ENCODE measurements at places on chromosomes 5 and 9.

DNA sequence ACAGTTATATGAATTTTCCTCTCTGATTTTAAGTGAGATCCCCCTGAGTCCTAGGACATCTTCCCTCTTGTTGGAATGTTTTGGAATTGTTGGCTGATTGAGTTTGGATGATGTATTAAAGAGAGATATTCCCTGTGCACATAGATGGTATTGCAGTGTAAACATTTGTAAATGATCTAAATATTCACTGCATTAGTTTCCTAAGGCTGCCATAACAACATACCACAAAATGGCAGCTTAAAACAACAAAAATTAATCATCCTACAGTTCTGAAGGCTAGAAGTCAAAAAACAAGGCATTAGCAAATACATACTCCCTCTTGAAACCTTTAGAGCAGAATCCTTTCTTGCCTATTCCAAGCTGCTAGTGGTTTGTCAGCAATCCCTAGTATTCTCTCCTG is 38.0 kb upstream of the MROH2B start:
- no peak for DNase-seq

DNA sequence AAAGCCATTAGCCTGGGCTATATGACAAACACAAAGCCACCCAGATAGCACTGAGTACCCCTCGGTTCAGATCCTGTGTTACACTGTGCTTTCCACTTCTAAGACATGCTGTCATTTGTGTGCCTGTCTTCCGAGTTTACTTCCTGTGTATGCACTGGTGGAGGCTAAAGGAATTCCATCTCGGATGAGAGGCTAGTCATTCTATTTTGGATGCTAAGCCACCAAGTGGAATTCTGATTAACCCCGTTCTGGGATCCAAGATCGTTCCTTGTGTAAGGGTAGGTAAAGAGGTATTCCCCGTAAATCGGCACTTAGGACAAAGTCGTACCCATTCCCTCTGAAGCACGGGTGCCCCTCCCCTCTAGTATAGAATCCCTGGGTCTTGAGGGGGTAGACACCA is 8.7 kb downstream of the PROP1 start:
- no peak for DNase-seq

DNA sequence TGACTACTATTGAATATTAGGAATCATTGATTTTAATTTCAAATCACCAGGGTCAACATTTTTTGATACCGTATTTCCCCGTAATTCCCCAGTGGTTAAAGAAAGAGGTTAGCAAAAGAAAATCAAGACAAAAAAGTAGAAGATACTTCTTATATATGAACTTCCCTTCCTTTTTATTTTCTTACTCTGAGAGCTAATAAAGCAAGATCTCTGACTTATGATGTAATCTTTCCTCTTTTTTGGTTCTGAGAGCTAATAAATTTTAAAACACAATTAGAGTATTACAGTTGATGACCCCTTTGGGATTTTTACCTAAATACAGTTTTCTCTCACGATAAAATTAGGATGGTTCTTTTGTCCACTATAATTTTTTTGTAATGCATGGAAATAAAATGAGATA is 9.2 kb upstream of the FYB1 start:
- DNase-seq = peak; percentile 44

DNA sequence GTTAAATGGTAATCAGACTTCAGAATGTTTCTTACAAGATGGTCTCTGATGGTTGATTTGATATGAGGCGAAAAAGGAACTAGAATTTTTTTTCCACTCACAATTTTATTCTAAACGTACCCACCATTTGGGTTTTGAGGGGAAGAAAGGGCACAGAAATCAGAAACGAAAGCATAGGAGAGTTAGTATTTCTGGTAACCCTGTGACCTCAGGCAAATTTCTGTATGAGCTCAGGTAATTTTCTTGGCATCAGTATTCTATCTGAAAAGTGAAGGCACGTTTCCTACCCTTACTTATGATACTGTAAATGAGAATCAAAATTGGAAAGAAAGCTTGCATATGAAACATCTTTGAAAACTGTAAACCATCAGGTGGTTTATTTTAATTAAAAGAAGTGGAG is 26.5 kb downstream of the TMEFF1 start:
- no peak for DNase-seq

GRCh38 chr5:108251350-108251749 is 130.5 kb downstream of the FBXL17 start:
- no peak for DNase-seq

DNA sequence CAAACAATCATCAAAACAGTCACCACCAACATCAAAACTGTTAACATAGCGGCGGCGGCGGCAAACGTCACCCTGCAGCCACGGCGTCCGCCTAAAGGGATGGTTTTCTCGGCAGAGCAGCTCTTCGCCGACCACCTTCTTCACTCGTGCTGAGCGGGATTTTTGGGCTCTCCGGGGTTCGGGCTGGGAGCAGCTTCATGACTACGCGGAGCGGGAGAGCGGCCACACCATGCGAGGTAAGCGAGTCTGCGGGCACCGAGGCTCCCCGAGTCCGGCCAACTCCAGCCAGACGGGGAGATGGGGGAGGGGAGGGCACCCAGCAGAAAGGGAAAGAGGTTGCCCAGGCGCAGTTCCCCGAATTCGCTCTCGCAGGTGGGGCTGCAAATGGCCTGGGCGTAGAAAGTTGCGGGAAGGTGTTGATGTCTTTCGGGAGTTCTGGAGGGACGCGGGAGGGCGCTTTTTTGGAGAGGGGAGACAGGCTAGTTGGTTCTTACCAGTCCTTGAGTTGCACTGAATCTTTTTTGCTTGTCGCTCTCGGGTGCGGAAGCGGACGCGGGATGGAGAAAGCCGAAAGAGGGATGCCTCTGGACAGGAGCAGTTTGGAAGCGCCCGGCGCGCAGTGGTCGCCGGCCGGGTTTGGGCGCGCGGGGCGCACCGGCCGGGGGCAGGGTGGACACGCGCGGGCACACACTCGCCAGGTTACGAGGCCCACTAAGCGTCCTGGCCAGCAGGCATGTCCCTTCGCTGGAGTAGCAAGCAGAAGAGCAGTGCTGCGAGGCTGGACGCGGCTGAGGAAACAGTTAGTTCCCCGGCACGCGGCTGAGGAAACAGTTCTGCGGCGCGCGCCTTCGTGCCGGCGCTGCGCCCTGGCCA is 849 bp downstream of the RORB start:
- peak; percentile 0 for DNase-seq

DNA sequence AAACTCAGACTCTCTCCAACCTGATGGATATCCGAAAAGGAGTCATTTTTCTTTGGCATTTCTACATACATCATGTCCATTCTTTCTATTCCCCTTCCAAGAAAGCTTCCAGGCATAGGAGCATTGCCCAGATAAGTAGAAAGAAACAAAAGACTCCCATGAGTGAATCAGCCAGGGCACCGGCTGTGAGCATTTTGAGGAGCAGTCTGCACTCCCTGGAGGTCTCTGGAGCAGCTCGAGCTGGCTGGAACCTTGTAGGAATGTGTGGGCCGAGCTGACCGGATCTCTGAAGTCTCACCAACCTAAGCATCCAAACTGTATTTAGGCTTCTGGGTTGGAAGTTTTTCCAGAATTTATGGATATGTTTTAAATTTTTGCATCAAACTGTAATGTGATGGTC is 161.4 kb upstream of the TRPC7 start:
- no peak for DNase-seq

DNA sequence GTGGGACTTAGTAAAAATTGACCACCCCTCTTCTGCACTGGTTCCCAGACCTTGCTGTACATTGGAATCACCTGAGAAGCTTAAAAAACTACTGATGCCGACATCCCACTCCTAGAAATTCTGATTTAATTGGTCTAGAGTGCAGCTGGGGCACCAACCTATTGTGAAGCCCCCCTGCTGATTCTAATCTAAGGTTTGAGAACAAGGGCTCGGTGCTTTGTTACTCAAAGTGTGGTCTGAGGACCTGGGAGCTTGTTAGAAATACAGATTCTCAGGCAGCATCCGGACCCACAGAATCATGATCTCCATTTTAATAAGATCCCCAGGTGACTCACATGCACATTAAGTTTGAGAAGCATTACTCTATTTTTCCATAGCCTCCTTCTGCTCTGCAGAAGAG is 57.8 kb upstream of the LPAR1 start:
- DNase-seq = no peak

- no peak for DNase-seq
These were observed at the start of gene PCDHB16 for GRCh38 chr5:141182248-141182647. Gene PCDHB16 (plus strand): TSS chr5:141182387. CDS start chr5:141182560, 173 bp downstream.

DNA sequence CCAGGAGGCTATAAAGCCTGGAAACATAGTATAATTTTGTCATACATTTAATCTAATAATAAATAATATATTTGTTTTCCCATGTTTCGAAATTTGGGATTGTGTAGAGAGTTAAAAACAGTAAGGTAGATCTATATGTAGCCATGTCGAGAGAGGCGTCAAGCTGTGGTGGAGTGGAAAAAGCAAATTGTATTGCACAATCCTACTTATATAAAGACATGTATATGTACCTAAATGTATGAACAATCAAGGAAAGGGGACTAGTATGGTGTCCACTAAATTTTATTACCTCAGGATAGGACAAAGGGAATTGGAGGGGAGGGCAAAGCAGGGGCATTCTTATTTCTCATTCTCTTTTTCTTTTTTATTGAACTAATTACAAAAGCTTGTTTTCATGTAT is 52.0 kb downstream of the GLRA1 start:
- no peak for DNase-seq

- no peak for DNase-seq
These were observed 78.4 kb upstream of the ITGA1 start for GRCh38 chr5:52709167-52709925.

GRCh38 chr5:178674334-178674733 is 47.5 kb upstream of the CLK4 start:
- no peak for DNase-seq

GRCh38 chr9:124475158-124475867 is 25.1 kb downstream of the ADGRD2 start:
- DNase-seq = no peak

DNA sequence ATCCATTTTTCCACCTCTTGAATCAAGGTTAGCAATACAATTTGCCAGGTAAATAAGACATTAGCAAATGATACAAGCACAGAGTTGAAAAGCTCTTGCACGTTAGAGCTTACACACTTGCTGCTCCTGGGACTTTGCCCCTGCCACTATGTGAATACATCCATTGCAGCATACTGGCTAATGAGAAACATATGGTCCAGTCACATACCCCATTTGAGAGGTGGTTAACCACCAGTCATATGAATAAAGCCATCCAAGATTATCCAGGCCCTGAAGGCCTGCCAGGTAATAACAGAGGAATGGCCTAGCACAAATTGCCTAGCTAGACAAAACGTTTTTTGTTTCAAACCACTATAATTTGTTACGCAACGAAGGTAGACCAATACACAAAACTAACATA is 45.8 kb upstream of the FTMT start:
- DNase-seq = no peak

GRCh38 chr9:7907551-7908337 is 108.2 kb upstream of the DMAC1 start:
- no peak for DNase-seq

- no peak for DNase-seq
These were observed 679.8 kb downstream of the CETN3 start for GRCh38 chr5:89729623-89730301.

GRCh38 chr5:141867139-141867538 is 11.1 kb downstream of the PCDH1 start:
- no peak for DNase-seq

- no peak for DNase-seq
These were observed 270.5 kb downstream of the OSTF1 start for GRCh38 chr9:75358846-75359245.

DNA sequence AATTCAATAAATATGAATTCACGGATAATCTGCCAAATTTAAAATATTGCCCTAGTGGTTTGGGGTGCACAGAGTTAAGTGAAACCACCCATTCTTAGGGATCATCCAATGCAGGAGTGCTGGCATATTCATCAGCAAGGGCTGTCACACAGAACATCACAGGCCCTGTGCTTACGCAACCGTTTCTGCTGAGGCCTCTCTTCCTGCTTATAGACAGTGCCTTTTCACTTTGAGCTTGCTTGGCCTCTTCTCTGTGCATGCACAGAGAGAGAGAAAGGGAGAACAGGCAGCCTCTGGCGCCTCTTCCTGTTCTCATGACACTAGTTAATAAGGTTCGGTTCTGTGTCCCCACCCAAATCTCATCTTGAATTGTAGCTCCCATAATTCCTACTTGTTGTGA is 366.3 kb downstream of the ICE1 start:
- no peak for DNase-seq

- no peak for DNase-seq
These were observed 20.3 kb downstream of the TBC1D2 start for GRCh38 chr9:98235126-98235525.

GRCh38 chr5:92337772-92338234 is 954.7 kb upstream of the ARRDC3 start:
- DNase-seq = no peak

GRCh38 chr5:40879163-40879942 is 29.9 kb upstream of the C7 start:
- DNase-seq = peak; percentile 42

DNA sequence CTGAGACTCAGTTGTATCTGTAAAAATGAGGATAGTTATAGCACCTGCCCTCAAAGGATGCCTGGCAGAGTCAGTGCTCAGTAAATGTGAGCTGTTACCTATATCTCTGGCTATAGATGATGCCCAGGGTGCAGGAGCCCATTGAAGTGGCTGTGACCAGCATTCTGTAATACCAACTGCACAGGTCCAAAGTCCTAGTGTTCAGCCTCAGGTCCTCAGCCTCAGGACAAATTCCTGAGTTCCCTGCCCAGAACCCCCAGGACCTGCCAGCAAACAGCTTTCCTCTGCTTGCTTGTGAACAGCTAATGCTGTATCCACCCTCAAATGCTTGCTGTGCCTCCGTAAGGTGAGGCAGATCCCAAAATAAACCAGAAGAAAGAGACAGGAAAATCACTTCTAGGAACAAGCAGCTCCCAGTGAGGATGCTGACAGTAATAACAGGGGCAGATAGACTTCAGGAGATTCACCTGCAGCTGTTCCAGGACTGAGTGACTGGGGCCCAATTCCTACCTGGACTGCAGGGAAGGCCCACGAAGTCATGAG is 80.8 kb downstream of the SIL1 start:
- DNase-seq = no peak

DNA sequence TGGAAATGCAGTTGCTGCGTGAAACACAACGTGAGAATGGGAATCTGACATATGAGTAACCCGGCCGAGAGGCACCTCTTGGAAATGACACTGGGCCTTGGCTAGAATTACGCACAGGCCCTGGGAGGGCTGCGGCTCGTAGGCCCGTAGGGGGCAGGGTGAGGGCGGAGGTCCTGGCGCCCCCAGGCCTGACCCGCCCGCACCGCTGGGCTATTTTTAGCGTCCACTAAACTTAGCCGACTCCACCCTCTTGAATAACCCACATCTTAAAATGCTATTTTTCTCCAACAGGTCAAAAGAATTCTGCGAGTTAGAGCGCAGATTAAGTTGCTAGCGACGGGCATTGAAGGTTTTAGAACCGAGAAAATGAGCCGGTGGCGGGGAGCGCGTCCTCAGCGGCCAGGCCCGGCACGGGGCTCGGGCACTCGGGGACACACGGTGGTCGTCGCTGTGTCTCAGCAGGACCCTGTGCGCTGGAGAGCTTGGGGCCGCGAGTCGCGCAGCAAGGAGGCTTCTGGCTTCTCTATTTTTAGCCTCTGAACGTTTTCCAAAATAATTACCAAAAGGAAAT is 168.5 kb downstream of the AUH start:
- peak; percentile 91 for DNase-seq
